Keratinocyte (primary cell): ENCODE measurements at places on chromosomes 7 and 10. TPM values are rescaled to one million over a fixed set of nuclear protein-coding genes. Genes with fewer than 3 reads are reported as not detected.

DNA sequence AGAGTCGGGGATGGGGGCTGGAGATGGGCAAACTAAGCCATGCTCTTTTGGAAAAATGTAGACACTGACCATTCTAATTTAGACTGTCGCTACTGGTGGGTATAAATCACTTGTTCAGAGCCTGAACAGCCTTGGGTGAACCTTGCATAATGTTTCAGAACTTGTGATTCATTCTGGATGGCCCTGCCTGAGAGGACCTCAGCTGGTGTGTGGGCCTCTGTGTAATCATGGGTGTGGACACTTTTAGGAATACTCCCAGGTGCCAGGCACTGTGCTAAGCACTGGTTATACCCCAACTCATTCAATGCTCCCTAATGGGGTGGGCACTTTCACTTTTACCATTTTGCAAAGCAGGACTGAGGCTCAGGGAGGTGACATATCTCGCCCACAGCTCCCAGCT is 26.8 kb upstream of the TM9SF3 start:
- no peak for DNase-seq

- no peak for DNase-seq
Observed at GRCh38 chr10:122142641-122143237, 128.4 kb upstream of the BTBD16 start.

HABP2 gene
- polyA plus RNA-seq: not detected in 3 replicates

- DNase-seq: no peak
Observed at GRCh38 chr10:118753331-118754228, 1.2 kb downstream of the CACUL1 start.

MACROH2A2 gene
- polyA plus RNA-seq: 9.0 to 20.8 TPM (median 11.6 TPM) in 3 replicates

TLL2 gene
- 0.48 to 1.6 TPM (median 0.83 TPM) in 3 replicates for polyA plus RNA-seq

KIF11 gene
- polyA plus RNA-seq: 1.5 to 10.6 TPM (median 6.3 TPM) in 3 replicates

HMX2 gene
- polyA plus RNA-seq: not detected in 3 replicates

DOCK1 gene
- polyA plus RNA-seq: 10.1 to 15.7 TPM (median 15.2 TPM) in 3 replicates
